ENCODE measurements at places on chromosomes 13 and 19.

DNA sequence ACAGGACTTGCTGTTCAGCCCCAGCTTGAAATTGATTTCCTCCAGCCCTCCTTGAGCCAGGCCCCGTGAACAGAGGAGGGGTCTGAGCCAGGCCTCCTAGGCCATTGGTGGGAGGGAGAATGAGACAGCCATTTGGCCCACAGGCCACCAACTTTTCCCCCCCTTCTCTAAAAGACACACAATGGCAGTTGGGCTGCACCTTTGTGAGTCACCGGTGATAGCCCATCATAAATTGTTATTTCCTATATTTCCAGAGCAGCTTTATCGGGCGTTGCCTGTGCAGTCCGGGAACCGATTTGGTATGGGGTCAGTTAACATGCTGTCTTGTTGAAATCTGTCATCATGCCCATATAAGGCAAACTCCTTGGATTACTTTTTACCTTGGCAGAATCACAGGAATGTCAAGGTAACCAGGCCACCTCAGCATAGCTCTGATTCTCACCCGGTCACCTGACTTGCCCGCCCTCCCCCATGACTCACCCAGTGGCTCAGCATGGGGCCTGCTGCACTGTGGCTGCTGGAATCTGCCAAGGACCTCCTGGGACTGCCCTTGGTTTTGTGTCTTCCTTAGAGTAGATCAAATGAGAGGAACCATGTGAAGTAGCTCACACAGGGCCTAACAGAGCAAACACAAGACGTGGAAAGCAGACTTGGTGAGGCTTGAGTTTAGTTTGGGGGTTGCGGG is 36.1 kb downstream of the ACTN4 start:
- no peak for DNase-seq

DNA sequence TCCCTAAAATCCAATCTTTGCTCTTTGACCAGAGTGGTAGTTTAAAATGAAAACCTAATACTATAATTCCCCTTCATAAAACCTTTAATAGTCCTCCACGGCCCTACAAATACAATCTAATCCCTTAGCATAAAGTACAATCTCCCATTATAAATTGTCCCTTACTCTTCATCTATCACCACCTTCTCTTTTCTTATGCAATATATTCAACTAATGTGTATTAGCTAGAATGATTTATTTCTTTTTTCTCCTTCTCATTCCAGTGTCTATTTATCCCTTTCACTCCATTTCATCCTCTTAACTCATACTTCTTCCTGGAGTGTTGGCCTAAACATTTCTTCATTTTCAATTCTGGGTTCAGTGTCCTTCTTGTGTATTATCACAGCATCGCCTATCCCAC is 872.1 kb upstream of the PCDH20 start:
- no peak for DNase-seq

DNA sequence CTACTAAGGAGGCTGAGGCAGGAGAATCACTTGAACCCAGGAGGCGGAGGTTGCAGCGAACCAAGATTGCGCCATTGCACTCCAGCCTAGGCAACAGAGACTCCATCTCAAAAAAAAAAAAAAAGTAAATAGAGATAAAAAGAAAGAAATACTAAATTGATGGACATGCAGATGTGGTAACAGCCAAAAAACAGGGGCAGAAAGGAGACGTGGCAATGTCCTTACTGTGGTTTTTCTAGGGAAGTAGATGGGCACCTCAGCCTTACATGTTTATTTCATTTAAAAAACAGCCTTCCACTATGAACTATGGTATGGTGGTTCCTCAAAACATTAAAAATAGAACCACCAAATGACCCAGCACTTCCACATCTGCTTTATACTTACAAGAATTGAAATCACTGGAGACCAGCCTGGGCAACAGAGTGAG is 6.5 kb upstream of the EIF3G start:
- no peak for DNase-seq

- no peak for DNase-seq
Observed at GRCh38 chr19:35379992-35380391, 9.1 kb downstream of the GPR42 start.

DNA sequence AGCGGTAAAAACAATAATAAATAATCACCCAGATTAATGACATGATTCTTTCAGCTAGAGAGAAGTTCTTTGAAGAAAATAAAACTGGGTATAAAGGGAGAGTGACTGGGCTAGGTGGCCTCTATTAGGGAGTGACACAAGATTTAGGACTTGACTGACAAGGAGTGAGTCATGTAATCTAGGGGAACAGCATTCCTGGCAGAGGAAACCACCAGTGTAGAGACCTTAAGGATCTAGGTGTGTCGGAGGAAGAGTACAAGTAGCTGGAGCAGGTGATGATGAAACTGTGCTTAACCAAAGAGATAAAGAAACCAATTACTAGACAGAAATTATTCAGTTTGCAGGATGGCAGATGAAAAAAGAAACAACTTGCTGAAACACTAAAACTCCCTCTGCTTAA is 248.0 kb downstream of the RFC3 start:
- DNase-seq = no peak

DNA sequence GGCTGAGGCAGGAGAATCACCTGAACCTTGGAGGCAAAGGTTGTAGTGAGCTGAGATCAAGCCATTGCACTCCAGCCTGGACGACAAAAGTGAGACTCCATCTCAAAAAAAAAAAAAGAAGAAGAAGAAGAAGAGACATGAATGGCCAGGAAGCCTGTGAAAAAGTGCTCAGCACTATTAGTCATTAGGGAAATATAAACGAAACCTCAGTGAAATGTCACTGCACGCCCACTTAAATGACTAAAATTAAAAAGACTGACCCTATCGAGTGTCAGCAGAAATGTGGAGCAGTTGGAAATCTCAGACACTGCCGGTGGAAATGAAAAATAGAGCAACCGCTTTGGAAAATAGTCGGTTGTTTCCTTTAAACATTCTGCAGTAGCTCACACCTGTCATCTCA is 5.5 kb upstream of the TYROBP start:
- no peak for DNase-seq

DNA sequence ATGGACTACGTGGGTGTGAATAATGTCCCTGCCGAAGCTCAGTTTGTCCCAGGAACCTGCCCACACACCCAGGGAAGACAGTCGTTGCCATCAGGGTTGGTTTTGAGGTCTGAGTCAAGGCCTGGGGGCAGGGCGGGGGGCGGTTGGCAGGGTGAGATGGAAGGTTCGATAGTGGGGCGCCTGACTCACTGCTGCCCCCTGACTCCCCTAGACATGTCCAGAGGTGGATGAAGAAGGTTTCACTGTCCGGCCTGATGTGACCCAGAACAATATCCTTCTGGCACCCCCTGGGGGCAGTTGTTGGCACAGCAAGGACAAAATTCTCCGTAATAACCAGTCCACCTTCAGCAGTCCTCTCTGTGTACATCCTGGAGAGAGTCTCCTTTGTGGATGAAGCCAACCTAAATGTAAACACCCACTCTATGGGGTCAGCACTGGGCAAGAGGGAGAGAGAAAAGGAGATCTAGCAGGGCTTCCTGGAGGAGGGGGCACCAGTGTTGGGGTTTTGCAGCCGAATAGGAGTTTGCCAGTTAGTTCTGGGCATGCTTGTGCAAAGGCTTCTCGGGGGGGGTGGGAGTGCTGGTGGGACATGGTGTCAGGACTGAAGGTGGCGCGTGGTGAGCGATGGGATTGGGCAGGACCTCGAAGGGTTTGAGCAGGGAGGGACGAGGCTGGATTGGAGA is 19.6 kb upstream of the B3GNT3 start:
- no peak for DNase-seq

- no peak for DNase-seq
Observed at GRCh38 chr19:18606281-18607225, at the start of gene CRLF1. TSS of gene CRLF1 (minus strand) at chr19:18606799. CDS start at chr19:18606656, 143 bp downstream.

GRCh38 chr13:29050719-29051118 is 230.6 kb downstream of the MTUS2 start:
- no peak for DNase-seq

DNA sequence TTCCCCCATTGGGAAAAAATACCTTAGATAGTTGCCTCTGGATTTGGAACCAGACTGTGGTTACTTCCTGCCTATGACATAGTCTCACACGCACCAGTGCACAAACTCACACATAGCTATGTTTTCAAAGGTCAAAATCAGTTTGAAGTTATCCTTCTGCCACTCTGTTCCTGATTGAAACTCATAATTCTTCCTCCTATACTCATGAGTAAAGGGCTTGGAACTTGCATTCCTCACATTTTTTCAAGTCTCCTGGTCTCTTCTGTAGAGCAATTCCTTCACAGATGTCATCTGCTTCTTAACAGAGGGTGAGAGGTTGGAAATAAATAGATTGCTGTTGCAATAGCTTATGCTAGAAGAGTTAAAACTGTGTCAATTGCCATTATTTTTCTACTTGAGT is 18.6 kb upstream of the POSTN start:
- DNase-seq = no peak

DNA sequence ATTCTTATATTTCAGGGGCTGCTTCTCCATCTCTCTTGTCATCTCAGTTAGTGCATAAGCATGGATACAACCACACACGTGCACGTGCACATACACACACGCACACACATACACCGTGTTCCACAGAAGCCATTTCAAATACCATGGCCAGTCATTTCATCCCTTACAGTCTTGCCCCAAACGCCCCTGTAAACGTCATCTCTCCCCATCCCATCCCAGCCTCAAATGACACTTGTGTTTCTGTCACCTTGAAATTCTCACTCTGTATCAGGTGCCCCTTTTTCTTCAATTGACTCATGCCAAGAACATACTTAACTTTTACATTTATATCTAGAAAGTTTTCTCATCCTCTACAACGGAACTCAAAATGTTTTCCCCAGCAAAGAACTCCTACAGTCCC is 220.5 kb downstream of the IRS2 start:
- no peak for DNase-seq

DNA sequence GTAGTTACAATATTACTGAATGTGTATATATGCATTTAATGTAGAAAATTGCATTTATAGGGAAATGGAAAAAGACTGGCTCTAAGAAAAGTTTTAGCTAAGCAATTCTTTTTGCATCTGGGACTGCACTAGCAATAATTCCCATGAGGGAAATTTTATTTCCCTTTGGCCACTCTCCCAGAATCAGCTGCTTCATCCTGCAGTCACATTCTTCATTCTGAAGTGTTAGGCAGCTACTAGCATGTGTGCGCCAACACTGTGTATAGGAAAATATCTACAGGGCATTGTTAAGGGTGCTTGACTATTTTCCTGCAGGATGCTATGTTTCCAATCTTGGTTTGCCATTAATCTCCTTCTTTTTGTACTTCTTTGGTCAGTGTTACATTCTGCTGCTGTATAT is 312.8 kb upstream of the PCDH20 start:
- DNase-seq = no peak

GRCh38 chr13:67557642-67558241 is 327.6 kb upstream of the PCDH9 start:
- no peak for DNase-seq

DNA sequence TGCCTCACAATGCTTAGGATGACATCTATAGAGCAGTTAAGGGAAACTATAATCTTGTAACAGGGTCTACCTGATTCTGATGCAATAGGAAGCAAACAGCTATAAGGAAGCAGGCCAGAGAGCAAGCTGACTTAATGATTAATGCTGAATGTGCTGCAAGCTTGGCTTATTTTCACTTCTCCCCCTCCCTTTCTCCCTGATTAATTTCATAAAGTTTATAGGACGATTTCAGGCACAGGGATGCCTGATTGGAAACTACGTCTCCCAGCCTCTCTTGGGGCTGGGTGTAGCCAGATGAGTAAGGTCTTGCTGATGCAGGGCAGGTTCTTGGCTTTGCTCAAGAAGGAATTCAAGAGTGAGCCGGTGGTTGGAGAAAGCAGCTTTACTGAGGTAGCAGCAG is 82.8 kb upstream of the MRI1 start:
- no peak for DNase-seq

DNA sequence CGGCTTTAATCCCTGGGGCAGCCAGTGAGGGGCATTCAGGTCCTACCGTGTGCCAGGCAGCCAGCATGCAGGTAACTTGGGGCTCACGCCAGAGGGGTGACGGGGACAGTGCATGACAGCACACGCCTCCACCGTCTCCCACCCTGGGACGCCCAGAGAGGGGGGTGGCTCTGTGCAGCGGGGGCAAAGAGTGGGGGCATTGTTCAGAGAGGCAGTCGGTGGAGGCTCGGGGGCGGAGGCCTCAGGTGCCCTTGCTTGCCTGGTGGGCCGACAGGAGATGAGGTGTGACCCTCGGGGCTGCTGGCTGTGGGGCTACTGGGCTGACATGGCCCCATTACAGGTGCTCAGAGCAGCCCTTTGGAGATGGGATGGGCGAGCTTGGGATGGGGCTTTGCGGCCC is 18.4 kb downstream of the PLIN4 start:
- DNase-seq = no peak

DNA sequence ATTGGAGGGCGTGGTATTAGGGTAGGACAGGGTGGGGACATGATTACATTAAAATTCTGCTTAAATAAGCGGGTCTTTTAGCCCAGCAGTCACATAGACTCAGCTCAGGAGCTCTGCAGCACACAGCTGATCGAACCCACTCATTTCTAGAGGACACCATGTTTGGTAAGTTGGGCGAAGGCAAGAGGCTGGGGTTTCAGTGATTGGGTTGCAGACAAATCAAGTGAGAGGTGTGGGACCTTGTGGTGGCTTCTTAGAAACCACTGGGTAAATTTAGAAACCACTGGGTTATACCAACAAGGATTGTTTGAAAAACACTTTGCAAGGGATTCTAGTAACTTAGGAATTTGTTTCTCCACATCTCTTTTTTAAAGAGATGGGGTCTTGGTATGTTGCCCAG is at the start of gene LEUTX:
Gene LEUTX (plus strand): TSS at position 92 of the 400 bp plus-strand sequence. CDS start 67 bp downstream, at position 159.
- DNase-seq = no peak

DNA sequence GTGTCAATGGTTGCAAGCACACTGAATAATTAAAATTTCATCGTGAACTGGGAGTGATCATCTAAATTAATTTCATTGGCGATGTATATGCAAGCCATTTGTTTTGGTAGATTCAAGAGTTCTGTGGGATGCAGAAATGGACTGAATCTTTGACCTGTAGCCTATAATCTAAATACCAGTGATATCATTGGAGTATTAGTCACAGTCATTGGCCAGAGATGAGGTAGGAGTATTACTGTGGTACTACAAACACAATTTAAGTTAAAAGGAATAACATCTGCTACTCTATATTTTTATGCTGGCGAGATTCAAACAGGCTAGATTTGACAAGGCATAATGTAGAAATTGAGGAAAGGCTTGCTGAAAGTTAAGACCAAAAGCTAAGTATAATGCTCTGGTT is 14.0 kb downstream of the FRY start:
- DNase-seq = no peak
